ENCODE measurements at places on chromosomes 7 and 10.

GRCh38 chr10:29595146-29595545 is 39.6 kb downstream of the SVIL start:
- DNase-seq: no peak

DNA sequence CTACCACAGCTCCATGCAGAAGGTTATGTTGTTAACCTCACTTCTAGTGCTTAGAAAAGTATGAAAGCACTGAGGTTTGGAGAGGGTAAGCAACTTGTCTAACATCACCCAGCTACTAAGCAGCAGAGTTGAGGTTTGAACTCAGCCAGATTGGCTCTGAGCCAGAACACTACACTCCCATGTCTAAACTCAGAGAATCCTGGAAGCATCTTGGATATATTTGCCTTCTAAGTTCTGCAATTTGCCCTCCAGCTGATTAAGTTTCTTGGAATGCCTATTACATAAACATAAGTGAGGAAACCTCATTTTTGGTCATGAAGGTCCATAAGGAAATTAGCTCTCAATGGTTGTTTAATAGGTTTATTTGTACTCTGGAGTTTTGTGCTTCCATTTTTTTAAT is 78.1 kb upstream of the PHYHIPL start:
- no peak for DNase-seq

- no peak for DNase-seq
These were observed 112.2 kb downstream of the CLEC2L start for GRCh38 chr7:139635526-139636302.

DNA sequence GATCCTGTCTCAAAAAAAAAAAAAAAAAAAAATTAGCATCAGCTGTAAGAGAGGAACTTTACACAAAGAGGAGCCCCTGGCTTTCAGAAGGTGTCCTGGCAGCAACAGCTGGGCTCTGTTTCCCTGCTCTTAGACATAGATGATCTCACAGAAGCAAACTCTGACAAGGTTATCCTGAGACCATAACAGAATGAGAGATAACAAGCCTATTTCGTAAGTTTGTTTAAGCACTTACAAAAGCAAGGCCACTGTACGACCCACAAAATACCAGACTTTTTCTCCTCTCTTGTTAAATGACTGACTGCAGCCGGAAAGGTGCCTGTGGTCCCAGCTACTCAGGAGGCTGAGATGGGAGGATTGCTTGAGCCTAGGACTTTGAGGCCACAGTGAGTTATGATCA is 33.3 kb upstream of the OTUD1 start:
- DNase-seq: no peak

DNA sequence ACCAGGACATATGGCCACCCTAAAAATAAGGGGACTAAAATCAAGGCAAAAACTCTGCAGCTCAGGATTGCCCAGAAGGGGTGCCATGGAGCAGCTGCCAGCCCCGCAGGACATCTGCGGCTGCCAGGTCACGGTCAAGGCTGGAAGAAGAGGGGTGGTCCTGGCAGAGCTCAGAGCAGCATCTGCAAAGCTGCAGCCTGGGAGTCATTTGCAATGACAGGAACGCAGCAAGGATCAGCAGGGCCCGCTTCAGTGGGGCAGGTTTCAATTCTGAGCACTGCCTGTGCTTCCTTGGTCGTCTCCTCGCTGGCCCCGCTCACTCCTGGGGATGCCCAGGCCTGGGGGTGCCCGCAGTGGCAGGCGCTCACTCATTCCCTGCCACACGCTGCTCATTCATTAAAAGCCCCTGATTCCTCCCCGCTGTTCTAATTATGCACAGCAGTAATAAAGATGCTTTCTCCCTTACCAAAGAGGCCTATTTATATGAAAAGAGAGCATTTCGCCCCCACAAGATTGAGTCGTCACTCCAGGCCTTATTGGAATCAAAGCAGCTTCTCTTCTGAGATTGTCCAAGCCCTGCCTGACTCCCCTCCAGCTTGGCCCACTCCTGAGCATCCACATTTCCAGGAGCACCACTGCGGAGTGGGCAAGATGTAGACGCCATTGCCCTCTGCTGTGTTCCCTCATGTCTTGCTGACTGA is 4.6 kb downstream of the HSPA12A start:
- DNase-seq: no peak

DNA sequence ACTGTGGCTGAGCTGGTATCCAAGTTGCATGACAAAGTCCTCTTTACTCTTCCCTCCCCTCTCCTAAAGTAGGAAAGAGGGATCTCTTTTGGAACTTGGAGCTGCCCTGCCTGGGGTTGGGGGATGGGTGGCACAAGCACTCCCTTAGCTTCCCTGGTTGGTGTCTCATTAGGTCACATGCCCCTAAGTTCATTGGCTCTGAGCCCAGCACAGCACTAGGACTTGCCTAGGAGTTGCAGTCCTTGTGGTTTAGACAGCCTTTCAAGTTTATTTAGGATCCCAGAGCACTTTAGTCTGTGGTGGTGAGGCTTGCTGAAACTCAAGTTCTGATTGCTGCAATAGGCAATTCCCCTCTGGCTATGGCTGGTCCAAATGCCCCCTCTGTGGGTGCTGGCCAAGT is 281.4 kb downstream of the NXPH1 start:
- no peak for DNase-seq

GRCh38 chr10:11245095-11245479 is 227.4 kb downstream of the CELF2 start:
- DNase-seq: no peak

DNA sequence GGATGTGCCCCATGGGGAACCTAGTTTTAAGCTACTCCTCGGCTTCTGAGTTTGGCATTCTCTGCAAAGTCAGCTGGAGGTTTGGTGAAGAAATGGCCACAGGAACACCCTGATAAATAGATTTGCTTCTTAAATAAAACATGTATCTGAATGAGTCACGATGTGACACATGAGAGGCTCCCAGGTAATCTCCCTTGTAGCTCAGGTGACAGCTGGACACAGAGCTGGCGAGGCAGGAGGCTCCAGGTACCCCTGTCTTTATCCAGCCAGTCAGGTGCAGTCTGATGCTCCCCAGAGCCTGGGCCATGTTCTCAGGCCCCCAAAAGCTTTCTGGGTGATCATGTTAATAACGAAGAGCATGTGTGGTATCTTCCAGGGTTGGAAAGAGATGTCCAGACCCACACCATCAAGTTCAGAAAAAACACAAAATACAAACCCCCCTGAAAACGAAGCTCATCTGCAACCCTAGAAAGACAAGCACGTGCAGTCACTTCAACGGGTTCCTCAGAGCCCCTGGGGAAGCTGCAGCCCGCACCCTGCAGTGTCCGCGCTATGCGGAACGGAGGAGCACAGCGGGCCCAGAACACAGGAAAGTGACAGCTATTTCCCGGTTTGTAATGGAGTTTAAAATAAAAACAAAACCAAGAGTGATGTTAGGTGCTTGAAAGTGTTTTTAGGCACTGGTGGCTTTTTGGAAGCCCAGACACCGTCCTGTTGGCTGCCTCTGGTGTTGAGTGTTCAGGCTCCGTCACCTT is 69.4 kb downstream of the ZRANB1 start:
- DNase-seq: no peak

DNA sequence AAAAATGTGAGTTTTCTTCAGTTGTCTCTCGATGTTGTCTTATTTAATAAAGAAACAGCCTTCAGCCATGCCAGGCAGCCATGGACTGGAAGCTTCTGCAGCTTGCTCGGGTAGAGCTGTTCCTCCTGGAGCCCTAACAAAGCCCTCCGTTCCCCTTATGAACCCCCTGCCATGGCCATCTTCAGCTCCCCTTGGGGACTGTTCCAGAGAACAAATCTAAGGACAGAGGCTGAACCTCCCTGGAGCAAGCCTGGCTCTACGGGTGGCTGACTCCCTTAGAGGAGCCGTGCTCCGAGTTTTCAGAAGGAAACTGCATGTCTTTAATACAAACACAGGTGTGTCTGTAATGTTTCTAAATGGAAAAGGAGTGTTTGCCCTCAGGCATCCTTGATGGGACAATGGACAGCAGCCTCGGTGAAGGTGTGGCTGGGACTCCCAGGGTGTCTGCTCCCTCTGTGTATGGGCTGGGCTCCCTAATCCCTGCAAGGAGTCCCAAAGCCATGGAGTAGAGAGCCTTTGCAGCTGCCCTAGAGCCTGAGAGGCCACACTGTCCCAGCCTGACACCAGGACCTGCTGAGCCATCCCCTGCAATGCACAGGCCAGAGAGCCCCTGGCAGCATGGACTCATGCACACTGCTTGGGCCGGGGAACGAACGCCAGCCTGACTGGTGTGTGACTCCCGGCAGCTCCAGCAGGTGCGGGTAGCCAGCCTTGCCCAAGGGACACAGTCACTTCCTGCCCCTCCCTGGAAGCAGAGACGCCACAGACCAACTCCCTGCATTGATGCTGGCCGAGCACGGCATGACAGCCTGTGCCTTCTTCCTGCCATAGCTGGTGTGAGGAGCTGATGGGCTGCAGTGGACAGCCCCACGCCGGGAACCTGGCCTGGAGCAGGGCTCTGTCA is 381.8 kb downstream of the TCERG1L start:
- no peak for DNase-seq

GRCh38 chr10:24825551-24825950 is 101.9 kb upstream of the ARHGAP21 start:
- no peak for DNase-seq

- no peak for DNase-seq
These were observed 1.2 kb downstream of the GATA3 start for GRCh38 chr10:8055420-8056349.

All from RWPE2 (cell line).